ENCODE measurements at places on chromosomes 3 and 15.

DNA sequence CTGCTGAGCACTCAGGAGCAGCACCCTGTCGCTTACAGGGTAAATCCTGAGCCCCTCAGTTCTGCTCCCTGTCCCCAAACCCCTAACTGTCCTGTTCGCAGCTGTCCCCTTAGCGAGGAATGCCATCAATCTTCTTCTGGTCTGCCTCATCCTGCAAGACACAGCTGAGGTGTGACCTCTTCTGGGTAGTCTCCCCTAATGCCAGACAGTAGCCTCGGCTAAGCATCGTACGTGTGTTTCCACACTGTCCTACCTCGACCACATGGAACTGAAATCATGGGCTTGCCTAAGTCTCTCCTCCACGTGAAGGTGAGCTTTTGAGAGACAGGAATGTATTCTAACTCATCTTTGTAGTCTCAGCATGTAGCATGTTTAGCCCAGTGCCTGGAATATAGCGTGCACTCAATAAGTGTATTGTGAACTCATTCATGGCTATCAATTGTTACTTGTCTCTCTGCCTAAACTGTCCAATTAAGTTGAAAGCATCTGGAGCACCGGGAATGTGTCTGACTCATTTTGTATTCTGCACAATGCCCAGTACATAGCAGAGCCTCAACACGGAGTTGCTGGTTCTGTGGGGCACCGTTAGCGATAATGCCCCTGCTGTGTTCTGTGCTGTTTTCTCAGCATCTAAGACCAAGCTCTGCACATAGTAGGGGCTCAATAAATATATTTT, 90.2 kb downstream of the HES1 start:
- DNase-seq: no peak

DNA sequence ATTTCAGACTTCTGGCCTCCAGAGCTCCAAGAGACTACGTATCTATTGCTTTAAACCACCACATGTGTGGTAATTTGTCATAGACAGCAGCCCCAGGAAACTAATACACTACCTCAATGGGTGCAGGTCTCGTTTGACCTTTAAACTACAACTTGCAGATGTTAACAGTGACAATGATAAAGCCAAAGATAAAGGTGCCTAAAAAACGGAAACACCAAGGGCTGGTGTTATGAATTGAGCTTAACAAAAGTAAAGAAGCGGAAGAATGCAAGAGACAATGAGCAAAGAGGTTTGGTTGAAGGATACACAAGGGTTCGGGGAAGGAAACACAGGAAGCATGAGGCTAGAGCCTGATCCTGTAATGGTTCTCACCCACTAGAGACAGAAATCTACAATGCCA, 50.8 kb downstream of the RFTN1 start:
- DNase-seq: no peak

DNA sequence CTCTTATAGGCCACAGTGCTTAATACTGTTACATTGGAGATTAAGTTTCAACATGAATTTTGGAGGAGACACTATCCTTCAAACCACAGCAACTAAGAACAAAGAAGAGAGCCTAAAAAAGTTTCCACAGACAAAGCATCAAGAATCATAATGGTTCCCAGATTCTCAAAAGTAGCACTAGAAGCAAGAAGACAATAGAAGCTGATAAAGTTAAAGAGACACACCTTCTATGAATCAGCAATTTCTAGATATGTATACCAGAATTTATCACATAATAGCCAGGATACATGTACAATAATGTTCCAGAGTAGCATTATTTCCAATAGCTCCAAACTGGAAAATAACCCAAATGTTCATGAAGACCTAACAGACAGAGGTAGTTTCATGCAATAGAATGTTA, 12.2 kb downstream of the NKIRAS1 start:
- DNase-seq: no peak

DNA sequence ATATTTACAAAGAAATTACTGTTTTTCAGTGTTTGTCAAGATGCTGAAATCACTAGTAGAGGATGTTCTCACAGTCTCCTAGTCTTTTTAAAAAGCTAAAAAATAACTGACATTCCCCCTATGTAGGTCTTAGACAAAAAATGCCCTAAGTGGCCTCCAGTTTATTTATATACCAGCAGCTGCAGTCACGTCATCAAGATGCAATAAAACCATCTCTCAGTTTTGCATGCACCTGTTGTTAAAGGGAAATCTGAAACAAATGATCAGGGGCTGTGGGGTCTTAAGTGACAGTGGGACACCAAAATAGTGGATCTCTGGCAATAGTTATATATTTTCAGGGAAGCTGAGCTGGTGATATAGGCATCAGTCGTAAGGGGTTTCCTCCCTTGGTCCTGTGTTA, 146.5 kb upstream of the ARPP21 start:
- no peak for DNase-seq

DNA sequence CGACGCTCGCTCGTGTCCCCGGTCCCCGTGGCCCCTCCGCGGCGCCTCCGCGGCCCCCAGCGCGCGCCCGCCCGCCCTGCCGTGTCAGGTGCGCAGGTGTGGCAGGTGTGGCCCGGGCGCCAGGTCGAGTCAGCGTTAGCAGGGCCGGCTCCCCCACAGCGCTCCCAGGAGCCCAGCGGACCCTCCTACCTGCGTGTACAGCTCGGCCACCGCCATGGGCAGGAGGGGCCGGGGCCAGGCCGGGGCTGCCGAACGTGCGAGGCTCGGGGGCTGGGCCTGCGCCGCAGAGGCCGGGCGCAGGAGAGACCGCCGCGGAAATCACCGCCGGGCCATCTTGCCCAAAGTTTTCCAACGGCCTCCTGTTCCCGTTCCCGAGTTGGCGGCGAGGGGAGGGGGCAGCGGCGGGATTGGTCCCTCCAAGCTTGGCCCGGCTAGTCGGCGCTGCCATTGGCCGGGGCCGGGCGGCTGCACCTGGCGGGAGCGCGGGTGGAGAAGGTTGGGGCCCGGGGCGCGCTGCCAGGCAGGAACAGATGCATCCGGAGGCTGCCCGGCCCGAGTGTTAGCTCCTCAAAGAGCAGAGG, at the start of gene MYO5C:
TSS of gene MYO5C (minus strand) at position 384 of the 581 bp plus-strand sequence. CDS start at position 216, 168 bp downstream.
- DNase-seq: no peak

DNA sequence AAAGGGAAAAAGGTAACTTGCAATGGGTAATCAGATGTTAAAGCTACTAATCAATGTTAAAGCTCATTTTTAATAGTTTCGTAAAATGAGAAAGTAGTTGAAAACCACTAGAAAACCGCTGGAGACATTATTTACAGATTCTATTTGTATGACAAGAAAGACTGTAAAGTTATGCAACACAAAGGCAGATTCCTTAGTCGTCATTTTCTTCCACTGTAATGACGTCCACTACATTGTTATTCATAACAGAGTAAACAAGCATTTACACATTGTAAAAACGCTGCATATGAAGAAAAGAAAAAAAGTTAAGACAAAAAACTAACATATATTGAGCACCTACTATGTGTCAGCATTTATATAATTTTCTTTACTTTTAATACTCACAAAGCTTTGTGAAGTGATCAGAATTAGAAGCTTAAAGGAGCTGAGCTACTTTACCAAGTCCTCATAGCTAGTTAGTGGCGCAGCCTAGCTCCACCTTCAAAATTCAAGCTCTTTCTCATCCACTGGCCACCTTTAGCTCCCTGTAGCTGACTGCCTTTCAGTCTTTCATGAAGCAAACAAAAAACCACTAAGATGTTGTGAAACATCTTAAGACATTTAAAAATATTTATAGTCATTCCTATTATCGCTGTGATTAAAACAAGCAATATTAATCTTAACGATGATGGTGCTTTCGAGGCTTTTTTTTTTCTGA, 100.1 kb upstream of the CDIN1 start:
- no peak for DNase-seq

DNA sequence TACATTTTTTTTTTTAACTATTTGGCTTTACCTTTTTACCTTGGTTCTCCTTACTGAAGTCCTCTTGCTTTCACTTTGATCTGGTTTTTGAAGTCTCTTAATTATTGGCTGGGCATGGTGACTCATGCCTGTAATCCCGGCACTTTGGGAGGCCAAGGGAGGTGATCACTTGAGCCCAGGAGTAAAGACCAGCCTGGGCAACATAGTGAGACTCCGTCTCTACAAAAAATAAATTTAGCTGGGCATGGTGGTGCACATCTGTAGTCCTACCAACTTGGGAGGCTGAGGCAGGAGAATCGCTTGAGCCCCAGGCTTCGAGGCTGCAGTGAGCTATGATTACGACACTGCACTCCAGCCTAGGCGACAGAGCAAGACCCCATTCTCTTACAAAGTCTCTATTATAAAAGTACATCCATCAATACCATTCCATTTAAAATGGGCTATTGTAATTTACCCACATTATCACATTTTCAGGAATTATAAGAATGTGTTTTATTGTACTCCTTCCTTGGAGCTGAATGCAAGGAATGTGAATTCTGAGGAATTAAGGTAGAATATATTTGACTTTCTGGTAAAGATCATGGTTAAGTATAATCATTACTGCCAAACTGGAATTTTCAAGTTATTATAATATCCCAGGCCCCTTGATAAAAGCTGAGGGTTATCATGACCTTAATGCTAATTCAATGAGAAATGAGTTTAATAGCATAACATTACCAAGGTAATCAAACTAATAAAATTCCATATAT, 49.0 kb downstream of the MSL2 start:
- DNase-seq: no peak

DNA sequence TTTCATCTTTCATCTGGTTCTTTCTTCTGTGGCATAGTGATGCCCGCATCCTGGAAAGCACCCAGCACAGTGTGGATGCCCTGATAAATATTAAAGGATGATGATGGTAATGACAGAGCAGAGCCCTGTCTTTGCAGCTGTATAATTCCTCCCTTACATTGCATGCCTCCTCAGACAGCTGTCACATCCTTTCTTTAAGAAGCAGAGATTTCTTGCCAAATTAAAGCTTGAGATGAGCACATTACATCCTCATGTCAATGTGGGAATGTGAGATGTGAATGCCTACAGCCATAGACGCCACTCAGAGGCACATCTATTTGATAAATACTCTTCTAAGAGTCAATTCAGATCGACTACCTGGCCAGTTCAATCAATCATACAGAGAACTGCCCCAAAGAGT, 642.0 kb downstream of the ZNF385D start:
- DNase-seq: no peak

DNA sequence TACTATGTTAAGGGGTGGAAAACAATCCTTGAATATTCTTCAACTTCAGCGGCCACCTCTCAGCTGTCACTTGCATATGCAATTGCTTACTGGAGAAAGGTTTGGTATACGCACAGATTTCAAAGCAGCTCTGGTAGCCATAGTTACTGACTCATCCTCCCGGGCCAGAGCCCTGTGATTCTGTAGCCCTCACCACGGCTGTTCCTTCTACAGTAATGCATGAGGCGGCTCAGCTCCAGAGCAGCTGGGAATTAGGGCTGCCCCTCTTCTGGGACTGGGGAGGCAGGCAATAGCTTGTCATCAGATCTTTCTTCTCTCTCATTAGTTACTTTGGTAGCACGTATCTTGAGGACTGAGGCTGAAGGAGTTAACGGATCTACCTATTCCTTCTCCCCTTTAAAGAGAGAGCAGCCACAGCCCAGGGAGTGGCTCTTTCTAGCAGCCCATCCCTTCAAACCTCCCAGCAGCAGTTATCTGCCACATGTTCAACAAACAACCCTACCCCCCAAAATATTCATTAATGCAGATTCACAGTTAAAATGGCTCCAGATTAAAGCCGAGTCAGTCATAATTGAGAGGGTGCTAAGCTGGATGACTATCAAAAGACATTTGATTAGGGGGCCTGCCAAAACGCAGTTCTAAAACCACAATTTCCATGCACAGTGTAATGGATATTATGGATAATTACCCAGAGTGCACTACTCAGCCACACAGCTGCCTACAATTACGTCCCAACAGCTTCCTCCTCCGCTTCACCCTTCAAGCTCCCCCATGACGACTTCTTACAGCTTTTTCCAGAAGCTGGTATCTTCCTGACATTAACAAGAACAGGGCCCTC, 54.7 kb downstream of the ETV5 start:
- DNase-seq: no peak

Measured in stimulated activated naive CD4-positive, alpha-beta T cell treated with Interleukin-2 at 50 U/mL for 16 hours (primary cell).